Fibroblast of lung (primary cell): ENCODE measurements at places on chromosomes 2 and 18.

DNA sequence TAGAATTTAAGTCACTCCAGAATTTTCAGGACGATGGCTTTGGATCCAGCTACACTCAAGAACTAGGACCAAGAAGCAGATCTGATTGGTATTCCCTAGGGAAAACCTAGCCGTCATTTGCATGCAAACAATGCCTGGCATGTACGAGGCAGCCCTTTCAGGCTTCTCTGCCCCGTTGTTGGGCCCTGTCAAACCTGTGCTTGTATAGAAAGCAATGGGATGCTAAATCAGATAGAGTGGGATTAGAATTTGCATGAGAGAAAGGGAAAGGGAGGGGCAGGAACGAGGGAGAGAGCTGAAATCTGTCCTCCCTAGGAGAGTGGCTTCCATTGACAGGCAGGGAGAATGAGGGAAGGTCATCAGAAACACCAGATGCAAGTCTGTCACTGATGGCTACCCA is 28.6 kb downstream of the ARID5A start:
- no peaks in the 10 kb centered on the region for H3K36me3 ChIP-seq
- no peak overlapping the region for H3K4me3 ChIP-seq
- no peaks in the 10 kb centered on the region for H3K4me1 ChIP-seq
- no peak overlapping the region for H3K27ac ChIP-seq
- no peaks in the 10 kb centered on the region for H3K27me3 ChIP-seq

- H3K27ac ChIP-seq = no peak overlapping the region
- H3K27me3 ChIP-seq = no peaks in the 10 kb centered on the region
- H3K36me3 ChIP-seq = no peaks in the 10 kb centered on the region
- DNase-seq = no peak
- no peak overlapping the region for H3K4me3 ChIP-seq
- H3K4me1 ChIP-seq = peaks cover 13% of the 10 kb centered on the region
Observed at GRCh38 chr2:12697617-12698016, 19.1 kb upstream of the TRIB2 start.

- H3K4me1 ChIP-seq = no peaks in the 10 kb centered on the region
- no peaks in the 10 kb centered on the region for H3K36me3 ChIP-seq
- H3K27me3 ChIP-seq = no peaks in the 10 kb centered on the region
Observed at GRCh38 chr18:73807551-73808192, 340.0 kb downstream of the FBXO15 start.

GRCh38 chr2:168566974-168567665 is 111.0 kb downstream of the CERS6 start:
- H3K4me3 ChIP-seq = no peak overlapping the region
- DNase-seq = no peak
- H3K27ac ChIP-seq = no peak overlapping the region
- H3K27me3 ChIP-seq = no peaks in the 10 kb centered on the region
- H3K4me1 ChIP-seq = no peaks in the 10 kb centered on the region
